ENCODE measurements at places on chromosomes 16 and 17.
A peak's percentile ranks its signal among the peaks of the same experiment; 100 is the strongest.

GRCh38 chr17:57722704-57723043 is 22.4 kb downstream of the CCDC182 start:
- DNase-seq = no peak

GRCh38 chr16:31225193-31225592 is 8.3 kb upstream of the PYDC1 start:
- no peak for DNase-seq

DNA sequence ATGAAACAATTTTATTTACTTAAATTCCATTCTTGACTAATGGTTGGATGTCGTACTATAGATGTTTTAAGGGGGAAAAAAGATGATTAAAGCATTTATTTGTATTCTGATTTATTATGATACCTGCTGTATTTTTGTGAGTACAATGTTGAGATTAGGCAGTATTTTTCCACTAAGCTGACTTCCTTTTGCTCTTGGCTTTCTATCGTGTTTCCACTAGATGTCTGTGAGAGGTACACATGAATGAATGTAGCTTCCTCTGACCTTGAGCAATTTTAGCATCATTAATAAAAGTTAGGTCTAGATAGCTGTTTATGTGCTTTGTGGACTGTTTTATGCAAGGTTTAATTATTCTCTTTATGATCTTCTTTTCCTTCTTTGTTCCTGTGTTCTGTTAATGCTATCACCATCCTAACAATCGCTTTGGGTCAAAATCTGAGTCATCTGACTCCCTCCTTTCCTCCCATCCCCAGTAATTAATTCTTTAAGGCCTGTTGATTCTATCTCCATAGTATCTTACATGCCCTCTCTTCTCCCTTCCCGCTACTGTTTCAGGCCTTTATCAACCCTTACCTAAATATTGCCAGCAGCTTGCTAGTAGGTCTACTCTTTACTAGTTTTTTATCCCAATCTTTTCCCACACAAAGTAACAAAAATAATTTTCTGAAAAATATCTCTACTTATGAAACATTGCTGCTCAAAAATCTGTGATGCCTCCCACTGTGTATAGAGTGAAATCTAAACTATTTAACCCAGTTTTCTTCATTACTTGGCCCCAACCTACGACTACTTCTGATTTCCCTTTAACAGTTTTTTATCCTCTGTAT is 76.0 kb downstream of the VMP1 start:
- DNase-seq = no peak

DNA sequence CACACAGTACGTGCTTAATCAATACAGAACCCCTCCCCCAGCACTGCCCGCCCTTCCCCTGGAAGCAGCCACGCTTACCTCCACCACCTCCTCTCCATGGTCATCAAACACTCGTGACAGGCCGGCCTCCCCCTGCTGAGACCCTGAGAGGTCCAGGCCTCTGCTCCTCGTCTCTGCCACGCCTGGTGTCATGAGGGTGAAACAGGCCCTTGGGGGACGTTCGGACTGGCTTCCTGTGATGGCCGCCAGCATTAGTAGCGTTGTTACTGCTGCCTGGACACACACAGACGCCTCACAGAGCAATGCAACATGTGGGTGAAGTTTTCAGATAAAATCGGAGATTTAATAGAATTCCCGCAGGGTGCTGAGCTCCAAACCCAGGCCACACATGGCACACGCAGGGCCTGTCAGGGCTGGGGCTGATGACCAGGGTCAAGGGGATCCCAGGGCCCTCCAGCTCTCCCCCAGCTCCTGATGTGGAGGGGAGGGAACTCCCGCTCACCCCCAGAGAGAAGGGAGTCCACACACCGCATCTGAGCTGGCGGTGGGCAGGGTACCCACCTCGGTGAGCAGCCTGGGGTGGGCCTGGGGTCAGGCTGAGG is 15.9 kb upstream of the SLC38A10 start:
- DNase-seq = no peak

DNA sequence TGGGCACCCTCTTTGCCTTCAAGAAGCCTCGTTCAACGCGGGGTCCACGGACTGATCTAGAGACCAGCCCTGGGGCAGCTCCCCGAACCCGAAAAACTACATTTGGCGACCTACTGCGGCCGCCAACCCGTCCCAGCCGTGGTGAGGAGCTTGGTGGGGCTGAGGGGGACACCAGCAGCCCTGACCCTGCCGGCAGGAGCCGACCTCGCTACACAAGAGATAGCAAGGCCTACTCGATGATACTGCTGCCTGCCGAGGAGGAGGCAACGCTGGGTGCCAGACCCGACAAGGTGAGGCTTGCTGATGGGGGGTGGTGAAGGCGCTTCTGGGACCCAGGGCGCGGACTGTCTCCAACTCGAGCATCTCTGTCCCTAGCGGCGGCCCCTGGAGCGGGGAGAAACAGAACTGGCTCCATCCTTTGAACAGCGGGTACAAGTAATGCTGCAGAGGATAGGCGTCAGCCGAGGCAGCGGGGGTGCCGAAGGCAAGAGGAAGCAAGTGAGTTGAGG is 5.6 kb downstream of the ACD start:
- no peak for DNase-seq

GRCh38 chr16:66416136-66416535 is 11.0 kb upstream of the BEAN1 start:
- DNase-seq = no peak

DNA sequence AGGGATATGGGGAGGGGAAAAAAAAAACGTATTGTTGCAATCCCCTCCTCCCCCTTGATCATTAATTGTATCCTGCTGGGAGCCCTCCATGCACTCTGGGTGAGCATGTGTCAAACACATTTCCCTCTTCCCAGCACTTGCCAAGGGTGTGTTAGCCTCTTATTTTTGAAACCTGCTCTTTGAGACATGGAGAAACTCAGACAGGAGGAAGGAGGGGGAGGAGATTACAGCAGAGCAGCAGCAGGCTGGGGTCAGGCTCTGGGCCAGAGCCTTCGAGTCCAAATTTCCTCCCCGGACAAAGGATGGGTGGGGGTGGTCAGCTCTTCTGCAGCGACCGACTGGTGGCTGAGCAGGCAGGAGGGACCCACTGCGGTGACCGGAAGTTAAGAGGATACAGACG is 64.7 kb downstream of the SOX9 start:
- no peak for DNase-seq

GRCh38 chr16:89097392-89097772 is 3.7 kb downstream of the ACSF3 start:
- no peak for DNase-seq

GRCh38 chr16:74740795-74741304 is 33.8 kb downstream of the FA2H start:
- no peak for DNase-seq

DNA sequence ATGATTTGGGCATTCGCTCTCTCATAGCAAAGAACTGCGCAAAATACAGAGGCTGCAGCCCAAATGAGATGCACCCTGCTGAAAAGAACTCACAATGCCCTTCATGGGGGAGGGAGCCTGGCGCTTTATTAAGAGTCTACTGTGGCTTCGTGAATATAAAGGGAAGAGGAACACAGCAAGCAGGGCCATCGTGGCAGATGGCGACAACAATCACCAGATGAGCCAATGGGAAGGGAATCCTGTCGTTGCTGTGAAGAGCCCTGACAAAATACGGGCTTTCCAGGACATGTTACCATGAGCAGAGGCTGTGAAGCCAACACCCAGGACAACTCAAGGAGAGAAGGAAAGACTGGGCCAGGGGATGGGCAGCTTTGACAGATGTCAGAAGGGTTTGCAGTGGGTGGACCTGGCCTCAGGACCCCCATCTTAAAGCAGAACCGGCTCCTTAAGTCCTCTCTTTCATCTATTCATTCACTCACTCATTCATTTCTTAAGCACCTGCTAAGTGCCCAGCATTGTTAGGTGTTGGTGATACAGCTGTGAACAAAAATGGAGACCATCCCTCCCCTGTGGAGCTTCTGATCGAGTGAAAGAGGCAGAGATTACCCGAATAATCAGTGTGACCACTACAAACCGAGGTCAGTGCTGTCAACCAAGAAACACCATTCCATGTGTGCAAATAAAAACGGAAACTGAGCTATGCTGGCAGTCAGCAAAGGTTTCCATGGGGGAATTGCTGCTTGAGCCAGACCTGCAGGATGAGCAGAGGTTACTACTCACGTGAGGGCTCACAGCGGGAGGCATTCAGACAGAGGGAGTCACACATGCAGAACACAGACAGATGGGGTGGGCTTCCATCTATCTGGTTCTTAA is 125.8 kb downstream of the DYNLRB2 start:
- DNase-seq = no peak

GRCh38 chr17:83004791-83005380 is 74.5 kb upstream of the METRNL start:
- no peak for DNase-seq

DNA sequence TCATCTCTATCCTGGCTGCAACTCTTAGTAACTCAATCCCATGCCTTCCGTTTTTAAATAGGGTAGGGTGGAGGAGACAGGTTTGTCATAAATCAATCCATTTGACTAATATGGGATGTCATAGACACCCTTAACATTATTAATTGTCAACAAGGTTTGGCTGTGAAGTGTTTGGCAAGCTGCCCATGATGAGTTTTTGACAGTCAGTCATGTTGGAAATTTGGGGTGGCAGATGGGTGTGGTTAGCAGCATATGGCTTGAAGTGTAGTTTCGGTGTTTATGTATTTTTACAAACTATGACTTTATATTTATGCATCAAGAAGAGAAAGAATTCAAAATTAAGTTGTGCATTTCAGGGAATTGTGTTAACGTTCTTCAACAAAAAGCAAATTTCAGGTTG is 221.8 kb upstream of the CDH5 start:
- DNase-seq = no peak

- DNase-seq = no peak
Measured at GRCh38 chr17:1577182-1577581, 14.6 kb upstream of the PITPNA start.

DNA sequence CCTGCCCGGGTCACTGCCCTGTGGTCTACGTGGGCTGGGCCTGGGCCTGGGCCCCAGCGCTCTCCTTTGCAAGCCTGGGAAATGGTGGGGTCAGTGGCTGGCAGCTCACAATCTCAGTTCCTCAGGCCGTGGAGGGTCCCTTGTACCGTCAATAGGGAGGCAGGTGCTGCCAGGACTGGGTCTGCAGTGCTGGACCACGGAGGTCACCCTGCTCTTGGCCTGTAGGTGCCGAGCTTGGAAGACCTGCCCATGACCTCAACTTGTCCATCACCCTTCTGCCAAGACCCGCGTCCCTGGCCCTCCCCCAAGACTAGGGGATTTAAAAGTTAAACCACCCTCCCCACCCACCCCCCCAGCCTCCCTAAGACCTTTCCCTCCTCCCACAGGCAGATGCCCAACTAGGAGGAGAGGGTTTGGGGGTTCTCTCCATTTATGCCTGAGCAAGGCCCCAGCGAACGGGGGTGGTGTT is 2.5 kb downstream of the TBX2 start:
- DNase-seq = no peak

- no peak for DNase-seq
Measured at GRCh38 chr17:75295201-75296158, 6.2 kb upstream of the SLC25A19 start.

GRCh38 chr17:56824503-56824902 is 9.2 kb downstream of the C17orf67 start:
- DNase-seq = no peak

DNA sequence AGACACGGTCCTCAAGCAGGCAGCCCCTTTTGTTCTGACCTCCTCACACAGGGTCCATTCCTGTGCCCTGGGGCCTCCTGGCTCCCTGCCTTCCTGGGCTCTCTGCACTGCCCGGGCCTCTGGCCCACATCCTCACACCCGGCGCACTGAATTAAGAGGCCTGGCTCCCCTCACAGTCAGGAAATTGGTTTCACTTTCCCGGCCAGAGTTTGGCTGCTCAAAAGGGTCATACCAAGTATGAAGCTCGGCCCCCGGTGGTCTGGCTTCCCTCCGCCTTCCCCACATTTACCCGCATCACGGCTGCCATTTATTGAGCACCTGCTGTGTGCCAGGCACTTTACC is 220.0 kb downstream of the NTN1 start:
- DNase-seq = no peak

- DNase-seq = no peak
Measured at GRCh38 chr17:41672153-41672552, 16.5 kb upstream of the EIF1 start.

GRCh38 chr16:13036600-13036999 is 135.2 kb downstream of the SHISA9 start:
- no peak for DNase-seq

DNA sequence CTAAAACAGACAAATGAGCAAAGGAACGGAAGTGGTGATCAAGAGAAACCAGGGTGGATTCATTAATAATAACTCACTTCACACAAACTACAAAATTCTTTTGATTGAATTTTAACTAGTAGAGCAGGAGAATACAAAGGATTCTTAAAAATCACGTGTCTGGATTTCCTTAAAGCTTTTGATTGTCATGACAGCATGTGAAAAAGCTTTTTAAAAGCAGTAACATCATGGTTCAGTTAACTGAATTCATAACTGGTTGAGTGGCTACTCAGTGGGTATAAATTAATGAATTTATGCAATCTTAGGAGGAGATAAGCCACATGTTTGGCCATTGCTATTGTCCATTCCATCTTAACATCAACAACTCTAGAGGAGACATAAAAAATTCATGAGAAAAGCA is 333.2 kb downstream of the SLC39A11 start:
- DNase-seq = no peak

DNA sequence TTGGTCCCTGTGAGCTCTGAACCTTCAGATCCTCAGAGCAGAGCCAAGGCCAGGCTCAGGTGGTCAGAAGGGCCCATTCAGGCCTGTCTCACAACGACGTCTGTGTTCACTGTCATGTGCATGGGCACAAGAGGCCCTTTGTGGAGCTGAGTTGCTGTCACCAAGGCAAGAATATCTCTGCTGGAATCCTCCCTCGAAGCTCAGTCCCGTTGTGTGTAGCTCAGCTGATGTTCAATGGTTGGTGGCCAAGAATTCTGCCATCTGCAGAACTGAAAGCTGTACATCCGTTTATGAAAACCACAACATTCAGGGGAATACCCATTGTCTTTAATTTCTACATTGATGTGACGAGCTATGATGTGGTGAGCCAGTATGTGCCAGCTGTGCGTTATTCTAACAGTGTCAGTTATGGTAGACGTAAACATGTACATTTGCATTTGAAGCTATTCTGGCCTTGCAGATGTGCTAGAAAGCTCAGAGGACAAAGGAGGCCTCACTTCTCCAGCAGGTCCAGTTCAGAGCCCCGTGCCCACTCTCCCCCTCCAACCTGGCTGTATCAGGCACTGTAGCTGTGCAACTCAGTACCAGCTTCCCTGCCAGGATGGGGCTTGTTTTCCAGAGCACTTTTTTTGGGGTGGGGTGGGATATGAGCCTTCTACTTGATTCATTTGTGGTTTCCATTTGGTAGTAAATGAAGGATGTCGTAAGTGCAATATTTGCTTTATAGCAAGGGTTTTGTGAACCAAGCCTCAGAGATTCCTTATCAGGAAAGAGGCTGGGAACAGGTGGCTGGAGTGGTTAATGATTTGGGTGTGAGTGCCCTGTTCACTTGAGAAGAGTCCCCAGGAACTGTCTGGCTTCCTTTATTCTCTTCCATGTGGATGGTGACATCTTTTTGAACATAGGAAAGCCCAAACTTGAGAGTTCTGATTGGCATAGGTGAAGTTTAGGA is 56.1 kb downstream of the B9D1 start:
- DNase-seq = peak; percentile 3

- no peak for DNase-seq
Measured at GRCh38 chr17:1882836-1883235, 53.0 kb downstream of the RPA1 start.

GRCh38 chr16:74477226-74477625 is 55.9 kb upstream of the CLEC18B start:
- DNase-seq = no peak
